ENCODE measurements at places on chromosomes 11 and 22. TPM values are rescaled to one million over a fixed set of nuclear protein-coding genes. Genes with fewer than 3 reads are reported as not detected.

Gene SHISAL1
- total RNA-seq: 9.2 TPM

Gene DRG1
- total RNA-seq: 55.5 TPM

Gene ALDH3B1
- 120 TPM for total RNA-seq

Gene PRR5
- total RNA-seq: 17.9 TPM

Gene FLRT1
- not detected for total RNA-seq

Gene OR52W1
- not detected for total RNA-seq

Gene GVQW3
- 1.4 TPM for total RNA-seq

Gene SUSD2
- total RNA-seq: 59.0 TPM

Gene MYBPC3
- total RNA-seq: 0.10 TPM

Gene OR8B4
- total RNA-seq: not detected

Gene HSPB2
- not detected for total RNA-seq

Gene SGSM1
- total RNA-seq: 0.23 TPM

Gene MUC2
- total RNA-seq: 0.17 TPM

Gene APOL4
- total RNA-seq: not detected

Gene MMP27
- total RNA-seq: not detected

Gene GTSE1
- total RNA-seq: 23.7 TPM

Gene CTSD
- 379 TPM for total RNA-seq

Gene CHID1
- 74.5 TPM for total RNA-seq

Gene BBOX1
- not detected for total RNA-seq

Gene OR8G5
- not detected for total RNA-seq

Gene PLAAT4
- total RNA-seq: 0.91 TPM

Gene RIMBP3B
- total RNA-seq: 0.31 TPM

Gene TIMM10
- total RNA-seq: 181 TPM

Gene KCNQ1OT1
- 0.05 TPM for total RNA-seq

Gene APOL5
- total RNA-seq: not detected

Gene NECTIN1
- 9.9 TPM for total RNA-seq

All from A549 treated with DMSO at 1 μM for 4 hours (cell line).